ENCODE measurements at places on chromosomes 1 and 21.

- no peak for DNase-seq
Measured at GRCh38 chr1:202201971-202202370, 8.4 kb downstream of the LGR6 start.

- DNase-seq, result no peak
Measured at GRCh38 chr1:226320930-226321329, 12.0 kb upstream of the LIN9 start.

- DNase-seq, result no peak
Measured at GRCh38 chr1:167202049-167202448, 18.6 kb upstream of the POU2F1 start.

DNA sequence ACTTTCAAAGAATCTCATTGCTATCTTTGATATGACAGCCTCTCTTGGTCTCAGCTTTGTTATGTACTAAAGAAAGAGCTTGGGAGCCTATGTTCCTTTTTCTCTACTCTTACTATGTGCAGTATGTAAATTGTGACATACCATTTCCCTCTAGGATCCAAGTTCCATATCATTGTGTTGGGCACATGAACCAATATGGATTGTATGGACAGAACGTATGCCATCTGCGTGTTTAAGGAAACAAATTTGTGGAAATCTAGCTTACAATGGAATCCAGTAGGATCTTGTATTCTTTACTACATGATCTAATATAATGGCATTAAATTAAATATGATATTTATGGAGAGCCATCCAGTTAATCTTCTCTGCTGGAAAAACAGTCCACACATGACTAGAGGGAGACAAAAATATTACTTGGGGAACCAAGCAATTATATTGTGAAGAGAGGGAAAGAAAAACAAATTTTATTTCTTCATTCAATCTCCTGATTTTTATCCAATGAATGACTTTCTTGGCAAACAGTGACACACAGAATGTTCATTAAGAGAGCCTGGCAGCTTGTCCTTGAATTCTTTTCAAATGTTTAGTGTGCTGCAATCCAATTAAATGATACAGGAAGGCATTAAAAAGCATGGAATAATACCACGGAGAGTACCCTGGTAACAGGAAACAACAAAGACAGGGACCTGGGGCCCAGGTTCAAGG, 106.5 kb upstream of the DAB1 start:
- DNase-seq, result no peak

DNA sequence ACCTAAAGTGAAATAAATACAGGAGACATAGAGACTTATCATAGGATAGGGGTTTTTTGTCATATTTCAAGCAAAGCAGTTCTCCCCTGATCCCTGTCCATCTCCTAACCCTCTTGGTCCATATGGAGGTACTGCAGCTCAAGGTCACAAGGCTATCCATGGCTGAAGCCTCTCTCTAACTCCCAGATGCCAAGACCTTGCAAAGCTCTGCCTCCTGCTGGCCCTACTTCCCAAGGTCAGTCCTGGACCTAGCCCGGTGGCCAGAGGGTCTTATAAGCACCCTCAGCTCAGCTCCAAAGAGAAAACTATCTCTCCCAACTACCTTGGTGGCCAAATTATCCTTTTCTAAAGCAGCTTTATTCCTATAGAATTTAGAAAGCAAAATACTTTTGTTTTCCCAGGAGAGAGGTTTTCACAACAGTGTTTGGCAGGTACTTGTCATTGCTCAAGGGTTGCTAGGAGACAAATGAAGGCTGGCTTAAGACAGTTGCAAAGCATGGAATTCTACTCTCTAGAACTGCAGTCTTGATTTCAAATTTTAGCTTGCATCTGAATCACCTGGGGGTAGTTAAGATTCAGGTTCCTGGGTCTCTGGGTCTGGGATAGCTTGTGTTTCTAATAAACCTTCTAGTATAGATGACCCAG, 121.5 kb downstream of the XCL2 start:
- DNase-seq, result no peak

DNA sequence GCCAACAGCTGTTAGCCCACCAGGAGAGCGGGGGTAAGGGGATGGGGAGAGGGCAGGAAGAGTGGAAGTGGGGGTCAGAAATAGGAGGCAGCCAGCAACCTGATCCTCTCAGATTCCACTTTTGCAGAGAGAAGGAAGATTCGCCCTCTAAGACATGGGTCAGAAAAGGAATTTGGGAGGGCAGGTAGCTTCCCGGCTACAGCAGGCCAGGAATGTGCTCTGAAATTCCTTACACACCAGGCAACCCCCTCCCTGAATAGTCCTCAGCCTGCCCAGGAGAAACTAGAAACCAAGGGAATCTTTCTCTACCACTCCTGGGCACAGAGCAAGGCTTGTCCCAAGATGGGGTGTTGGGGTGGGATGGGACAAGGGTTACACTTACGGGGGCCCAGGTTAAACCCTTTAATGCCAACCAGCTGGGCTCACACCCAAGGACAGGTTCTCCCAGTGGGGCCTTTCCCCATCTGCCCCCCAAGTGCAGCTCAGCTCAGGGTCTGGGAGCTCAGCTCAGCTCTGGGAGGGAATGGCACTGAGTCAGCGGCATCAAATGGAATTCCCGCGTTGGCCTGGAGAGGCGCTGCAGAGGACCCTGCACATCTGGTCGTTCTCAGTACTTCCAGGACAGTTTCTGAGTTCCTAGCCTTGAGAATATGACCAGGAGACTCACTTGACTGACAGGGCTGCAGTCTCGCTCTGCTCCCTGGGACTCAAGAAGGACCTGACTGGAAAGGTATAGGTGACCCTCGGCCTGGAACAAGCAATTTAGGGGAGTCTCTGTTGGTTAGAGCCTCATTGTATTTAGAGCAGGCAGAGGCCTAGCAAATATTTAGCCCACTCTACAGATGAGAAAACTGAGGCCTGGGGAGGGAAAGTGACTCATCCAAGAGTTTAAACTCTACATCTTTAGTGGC, 761 bp downstream of the TNNT2 start:
- DNase-seq, result no peak

DNA sequence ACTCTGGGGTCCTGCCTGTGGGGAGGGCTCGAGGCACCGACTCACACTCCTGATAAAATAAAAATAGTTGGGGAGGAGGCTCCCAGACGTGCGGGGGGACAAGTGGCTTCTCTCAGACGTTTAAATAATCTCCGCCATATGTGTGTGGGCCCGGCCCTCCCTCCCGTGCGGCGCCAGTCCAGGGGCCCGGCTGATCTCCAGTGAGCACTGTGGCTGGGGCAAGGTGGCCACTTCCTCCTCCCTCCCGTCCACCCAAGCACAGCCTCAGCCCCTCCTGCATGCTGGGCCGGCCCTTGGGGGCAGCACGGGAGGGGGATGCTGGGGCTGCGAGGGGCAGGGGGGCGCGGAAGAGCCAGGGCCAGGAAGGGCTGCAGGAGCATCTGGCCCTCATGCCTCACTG, 4.0 kb upstream of the PLCH2 start:
- DNase-seq, result no peak

DNA sequence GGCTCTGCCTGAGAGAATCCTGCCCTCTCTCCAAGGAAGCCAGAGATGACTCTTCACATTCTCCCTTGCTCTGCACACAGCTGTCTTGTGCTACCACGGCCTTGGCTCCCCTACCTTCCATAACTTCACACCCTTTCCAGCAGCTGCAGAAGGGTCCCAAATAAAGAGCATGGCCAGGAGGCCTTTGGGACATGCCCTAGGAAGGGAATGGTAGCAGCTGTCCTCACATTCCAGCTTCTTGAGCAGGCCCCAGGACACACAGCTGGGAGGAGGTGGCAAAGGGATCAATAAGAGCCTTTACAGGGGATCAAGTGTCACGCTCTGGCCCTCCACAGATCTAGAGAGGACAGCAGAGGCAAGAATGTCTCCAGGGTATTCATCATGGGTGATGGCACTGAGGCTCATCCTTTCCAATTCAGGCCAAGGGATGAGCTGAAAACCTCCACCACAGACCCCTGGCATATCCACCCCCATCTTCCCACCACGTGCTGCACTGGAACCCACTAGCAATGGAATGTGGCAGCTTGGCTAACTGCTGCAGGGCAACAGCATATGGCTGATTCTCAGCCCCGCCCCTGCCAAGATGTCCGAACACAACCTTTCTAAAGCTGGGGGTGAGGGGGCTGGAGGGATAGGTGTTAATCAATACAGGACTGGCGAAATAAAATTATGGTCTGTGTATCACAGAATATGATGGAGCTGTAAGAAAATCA, 17.8 kb upstream of the RAB29 start:
- DNase-seq, result no peak

GRCh38 chr1:208980605-208981004, 602.9 kb upstream of the CAMK1G start:
- DNase-seq, result no peak

DNA sequence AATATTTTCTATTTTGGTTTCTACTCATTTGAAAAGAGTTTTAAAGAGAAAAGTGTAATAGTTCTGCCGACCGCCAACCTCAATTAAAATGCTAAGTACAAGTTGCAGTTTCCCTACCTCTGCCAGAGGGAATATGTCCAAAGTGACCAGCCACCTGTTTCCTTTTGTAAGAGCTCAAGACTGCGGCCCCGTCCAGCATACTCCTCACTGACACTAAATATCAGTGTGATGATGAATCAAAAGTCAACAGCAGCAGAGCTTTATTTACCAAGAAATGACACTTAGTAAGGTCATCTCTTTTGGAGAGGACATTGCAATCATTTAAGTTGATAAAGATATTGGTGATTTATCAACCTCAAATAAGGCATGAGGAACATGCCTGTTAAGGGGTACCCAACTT, 57.4 kb upstream of the NRIP1 start:
- no peak for DNase-seq

GRCh38 chr1:234618737-234619049, 8.7 kb upstream of the IRF2BP2 start:
- DNase-seq, result no peak

- DNase-seq, result no peak
Measured at GRCh38 chr1:119083479-119083878, 57.0 kb downstream of the WARS2 start.

GRCh38 chr1:38740487-38740886, 119.1 kb downstream of the RRAGC start:
- no peak for DNase-seq

GRCh38 chr1:221742555-221743415, 896 bp upstream of the DUSP10 start:
- DNase-seq, result no peak

DNA sequence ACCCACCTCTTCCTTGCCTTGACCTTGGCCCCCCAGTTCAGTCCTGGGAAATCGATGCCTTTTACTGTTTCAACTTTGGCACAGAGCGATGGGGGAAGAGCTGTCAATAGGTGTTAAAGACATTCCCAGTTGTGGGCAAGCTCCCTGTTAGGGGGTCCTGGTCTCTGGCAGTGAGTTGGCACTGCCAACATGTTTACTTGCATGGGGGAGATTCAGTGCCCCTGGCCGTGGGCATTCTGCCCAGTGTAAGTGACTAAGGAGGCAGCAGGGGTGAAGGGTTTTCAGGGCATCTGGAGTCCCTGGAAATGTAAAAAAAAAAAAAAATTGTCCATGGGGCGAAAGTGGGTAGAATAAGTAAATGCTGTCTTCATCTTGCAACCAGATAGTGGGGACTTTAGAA, 407.0 kb downstream of the PTPRU start:
- DNase-seq, result no peak

GRCh38 chr1:21955501-21956281, 18.6 kb upstream of the HSPG2 start:
- no peak for DNase-seq

DNA sequence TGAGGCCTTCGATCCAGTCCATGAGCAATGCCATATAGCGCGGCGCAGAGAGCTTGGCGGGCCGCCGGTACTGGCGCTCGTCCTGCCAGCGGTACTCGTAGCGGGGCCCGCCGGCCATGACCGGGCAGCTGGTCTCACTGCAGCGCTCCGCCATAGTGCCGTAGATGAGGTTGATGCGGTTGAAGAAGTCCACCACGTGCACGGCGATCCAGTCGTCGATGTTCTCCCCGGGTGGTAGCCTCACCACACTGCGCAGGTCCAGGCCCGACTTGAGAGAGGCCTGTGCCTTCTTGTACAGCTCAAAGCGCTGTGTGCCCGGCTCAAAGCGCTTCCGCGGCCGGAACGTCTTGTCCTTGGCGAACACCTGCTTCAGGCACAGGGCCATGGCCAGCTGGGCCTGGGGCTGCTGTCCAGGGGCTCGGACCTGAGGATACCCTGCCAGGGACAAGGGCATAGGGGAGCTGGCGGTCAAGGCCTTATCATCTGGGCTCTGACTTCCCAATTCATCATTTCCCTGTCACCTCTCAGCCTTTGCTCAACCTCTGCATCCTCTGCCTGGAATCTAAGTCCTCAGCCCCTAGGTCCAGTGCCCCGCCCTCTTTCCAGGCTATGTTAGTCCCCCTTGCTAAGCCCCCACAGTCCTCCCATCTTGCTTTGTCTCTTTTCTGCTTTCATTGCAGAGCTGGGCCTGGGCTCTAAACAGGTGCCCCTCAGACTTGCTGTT, 3.5 kb downstream of the MOB3C start:
- no peak for DNase-seq

GRCh38 chr1:44262816-44263567, 49.7 kb downstream of the DMAP1 start:
- DNase-seq, result no peak

All from caudate nucleus (tissue), 63 donors.